ENCODE measurements at places on chromosomes 6 and 20. TPM values are rescaled to one million over a fixed set of nuclear protein-coding genes. Genes with fewer than 3 reads are reported as not detected.

DNA sequence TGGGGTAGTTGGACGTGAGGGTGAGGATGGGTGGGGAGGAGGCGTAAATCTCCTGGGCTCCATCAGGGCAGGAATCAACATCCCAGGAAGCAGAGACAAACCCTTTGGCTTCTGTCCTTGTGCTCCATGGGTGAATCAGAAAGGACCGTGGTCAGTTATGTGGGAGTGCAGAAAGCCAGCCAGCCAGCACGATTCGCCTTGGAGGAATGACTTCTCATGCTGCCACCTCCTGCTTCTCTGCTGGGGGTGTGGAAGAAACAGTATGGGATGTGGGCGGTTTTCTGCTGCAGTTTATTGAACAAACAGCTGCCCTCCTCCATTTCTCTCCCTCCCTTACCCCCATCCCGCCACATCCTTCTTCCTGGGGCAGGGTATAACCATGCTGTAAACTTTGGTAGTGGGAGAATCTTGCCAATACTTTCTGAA is 214.5 kb downstream of the SOX4 start:
- DNase-seq = no peak

GRCh38 chr20:46683668-46683938 is 5.6 kb downstream of the TP53RK start:
- no peak for DNase-seq

GRCh38 chr6:34243131-34243771 is 5.6 kb downstream of the SMIM29 start:
- DNase-seq = no peak

DNA sequence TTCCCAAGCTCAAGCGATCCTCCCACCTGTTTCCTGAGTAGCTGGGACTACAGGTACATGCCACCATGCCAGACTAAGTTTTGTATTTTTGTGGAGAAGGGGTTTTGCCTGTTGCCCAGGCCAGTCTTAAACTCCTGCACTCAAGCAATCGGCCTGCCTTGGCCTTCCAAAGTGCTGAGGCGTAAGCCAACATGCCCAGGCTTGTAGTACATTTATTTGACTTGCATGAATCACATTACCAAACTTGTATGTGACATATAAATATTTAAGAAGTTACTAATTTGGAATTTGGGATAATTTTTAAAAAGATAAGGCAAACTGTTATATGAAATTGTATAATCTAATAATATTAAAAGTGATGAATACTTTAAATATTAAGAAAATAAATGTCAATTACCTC is 157.6 kb downstream of the MCHR2 start:
- no peak for DNase-seq

- no peak for DNase-seq
These were observed 17.2 kb downstream of the DLL1 start for GRCh38 chr6:170273681-170274080.

SLC17A3 gene
- polyA plus RNA-seq = 1.2 TPM

GGTLC1 gene
- 0.14 TPM for polyA plus RNA-seq

VSX1 gene
- not detected for polyA plus RNA-seq

ANKRD6 gene
- polyA plus RNA-seq = 44.8 TPM

GATA5 gene
- 6.3 TPM for polyA plus RNA-seq

Measured in renal cortex interstitium (tissue), 15 donors.